ENCODE measurements at places on chromosomes 4 and X. TPM values are rescaled to one million over a fixed set of nuclear protein-coding genes. Genes with fewer than 3 reads are reported as not detected.

Gene NUDT11
- not detected for total RNA-seq

Gene SHROOM4
- total RNA-seq, result 26.7 TPM

DNA sequence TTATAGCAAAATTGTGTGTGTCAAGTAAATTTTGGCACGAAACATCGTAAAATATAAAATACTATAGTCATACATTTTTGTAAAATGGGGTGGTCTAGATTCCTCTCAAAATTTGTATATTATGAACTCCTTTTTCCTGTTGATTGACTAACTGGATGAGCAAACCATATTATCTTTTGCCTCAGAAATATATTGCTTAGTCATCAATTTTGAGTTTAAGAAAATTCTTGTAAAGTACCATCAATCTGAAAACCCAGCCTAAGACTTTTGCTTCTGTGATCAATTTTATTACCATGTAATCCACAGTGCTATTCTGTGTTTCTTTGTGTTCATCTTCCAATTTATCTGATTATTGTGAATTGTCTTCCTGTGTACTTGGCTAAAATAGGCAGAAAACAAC lies 98.0 kb upstream of the PCDH18 start:
- DNase-seq, result no peak

DNA sequence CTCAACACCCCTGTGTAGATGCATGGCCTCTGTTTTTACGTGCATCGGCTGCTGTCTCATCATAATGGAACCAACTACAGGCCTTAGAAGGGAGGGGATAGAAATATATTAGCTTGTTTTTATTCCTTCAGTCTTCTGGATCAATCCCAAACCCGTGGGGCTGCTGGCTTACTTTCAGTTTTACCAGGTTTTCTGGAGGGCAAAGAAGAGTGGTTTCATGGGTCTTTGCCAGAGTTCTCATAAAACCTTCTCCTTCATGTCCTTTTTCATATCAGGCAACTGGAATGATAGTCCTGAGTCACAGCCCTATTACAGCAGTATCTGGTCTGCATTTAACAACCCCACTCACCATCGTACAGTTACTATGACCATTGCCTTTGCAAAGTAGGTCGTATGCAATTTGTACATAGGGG lies 34.6 kb downstream of the PPP2R2C start:
- DNase-seq, result no peak

DNA sequence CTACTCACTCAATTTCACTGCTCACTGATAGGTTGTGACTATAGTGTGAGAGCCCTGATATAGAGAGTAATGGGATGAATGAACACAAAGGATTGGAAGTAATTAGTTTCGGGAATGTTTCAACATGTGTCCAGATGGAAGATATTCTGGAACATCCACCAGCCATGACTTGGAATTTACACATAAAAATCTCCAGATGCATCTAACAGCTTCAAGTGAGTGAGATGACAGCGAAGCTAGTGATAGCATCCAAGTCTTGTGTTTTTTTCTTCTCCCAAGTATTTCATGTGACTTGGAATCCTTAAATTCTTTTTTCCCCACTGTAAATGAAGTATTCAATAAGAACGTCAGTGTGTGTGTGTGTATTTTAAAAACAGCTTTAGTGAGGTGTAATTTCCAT lies 82.1 kb downstream of the CLDN34 start:
- no peak for DNase-seq

DNA sequence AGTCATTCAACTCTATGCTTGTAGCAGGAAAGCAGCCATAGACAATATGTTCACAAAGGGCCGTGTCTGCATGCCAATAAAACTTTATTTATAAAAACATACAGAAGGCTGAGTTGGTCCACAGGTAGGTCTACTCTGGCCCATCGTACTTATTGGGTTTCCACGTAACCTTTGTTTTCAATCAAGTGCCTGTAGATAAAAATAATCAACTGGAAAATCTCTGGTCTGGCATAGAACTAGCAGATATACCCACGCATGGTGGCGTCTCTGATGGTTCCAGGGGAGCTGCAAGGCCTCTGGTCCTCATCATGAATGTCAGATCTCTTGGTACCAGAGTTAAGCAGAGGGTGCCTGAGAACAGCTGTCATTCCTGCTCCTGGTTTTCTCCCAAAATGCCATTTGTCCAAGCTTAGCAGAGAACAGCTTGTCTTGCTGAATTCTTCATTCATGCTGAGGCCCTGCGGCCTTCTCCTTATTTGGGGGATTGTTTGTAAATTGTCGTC lies 31.4 kb upstream of the JAKMIP1 start:
- no peak for DNase-seq

DNA sequence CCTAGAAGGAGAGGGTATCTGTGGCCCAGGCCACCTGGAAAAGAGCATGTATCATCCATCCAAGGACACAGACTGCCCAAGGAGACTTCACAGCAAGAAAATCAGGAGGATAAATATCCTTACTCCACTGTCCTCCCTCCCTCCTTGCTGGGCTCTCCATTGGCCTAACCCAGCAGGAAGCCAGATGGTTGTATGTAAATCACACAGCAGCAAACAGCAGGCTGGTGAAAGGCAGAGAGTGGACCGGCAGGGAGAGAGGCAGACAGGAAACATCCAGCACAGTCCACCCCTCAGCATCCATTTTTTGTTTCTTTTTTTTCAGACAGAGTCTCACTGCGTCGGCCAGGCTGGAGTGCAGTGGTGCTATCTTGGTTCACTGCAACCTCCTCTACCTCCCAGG lies 17.5 kb downstream of the TXK start:
- no peak for DNase-seq

DNA sequence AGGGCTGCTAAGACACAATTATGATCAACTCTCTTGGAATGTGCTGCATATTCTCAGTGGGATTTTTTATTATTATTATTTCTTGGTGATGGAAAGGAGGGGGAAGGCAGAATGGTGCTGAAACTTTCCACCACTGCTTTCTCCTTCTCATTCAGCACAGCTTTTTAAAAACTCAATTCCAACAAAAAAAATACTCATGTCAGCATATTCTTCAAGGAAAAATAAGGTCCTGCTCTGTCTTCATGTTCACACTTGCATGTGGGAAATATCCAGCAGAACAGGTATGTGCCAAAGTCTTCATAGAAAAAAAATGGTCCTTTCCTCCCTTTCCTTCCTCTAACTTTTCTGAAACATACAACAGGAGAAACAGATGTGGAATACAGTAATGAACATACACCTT lies 144.0 kb upstream of the ADAMTS3 start:
- no peak for DNase-seq

Measured in upper lobe of left lung (tissue), 6 donors.